ENCODE measurements at places on chromosomes 7 and 10.
A peak's percentile ranks its signal among the peaks of the same experiment; 100 is the strongest.

- no peak for DNase-seq
Measured at GRCh38 chr7:28395831-28396230, 16.5 kb upstream of the CREB5 start.

DNA sequence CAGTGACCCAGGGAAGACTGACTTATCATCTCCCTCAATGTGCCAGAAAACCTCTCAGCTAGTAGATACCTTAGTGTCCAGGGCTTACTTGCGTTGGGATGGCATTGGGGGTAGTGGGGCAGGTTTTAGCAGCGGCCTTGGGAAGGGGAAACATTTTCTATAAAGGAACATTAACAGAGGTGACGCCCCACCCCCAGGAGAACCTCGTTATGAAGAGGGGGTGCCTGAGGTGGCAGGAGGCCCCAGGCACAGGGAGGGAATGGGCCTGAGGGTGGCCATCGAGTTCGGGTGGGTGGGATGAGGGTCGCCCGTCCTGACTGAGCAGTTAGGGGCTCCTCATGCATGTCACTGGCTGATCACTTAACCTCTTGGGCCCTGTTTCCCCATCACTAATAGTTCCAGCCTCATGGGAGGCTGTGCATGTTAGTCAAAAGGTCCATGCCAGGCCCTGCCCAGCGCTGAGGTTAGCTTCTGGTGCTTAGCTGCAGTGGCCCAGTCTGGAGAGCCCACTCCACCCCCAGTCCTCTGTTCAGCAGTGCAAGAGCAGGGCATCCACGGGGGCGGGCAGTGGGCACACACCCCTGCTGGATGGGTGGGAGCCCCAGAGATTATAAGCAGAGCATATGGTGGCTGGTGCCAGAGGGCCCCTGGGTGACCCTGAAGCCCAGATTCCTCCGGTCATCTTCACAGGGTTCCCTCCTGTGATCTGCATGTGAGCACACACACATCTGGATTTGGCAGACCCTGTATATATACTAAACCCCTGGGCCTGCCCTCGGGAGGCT lies 27.0 kb downstream of the UNC5B start:
- no peak for DNase-seq

- no peak for DNase-seq
Measured at GRCh38 chr7:36598054-36598674, 126.1 kb downstream of the AOAH start.

- no peak for DNase-seq
Measured at GRCh38 chr10:132302421-132303310, 5.1 kb downstream of the STK32C start.

DNA sequence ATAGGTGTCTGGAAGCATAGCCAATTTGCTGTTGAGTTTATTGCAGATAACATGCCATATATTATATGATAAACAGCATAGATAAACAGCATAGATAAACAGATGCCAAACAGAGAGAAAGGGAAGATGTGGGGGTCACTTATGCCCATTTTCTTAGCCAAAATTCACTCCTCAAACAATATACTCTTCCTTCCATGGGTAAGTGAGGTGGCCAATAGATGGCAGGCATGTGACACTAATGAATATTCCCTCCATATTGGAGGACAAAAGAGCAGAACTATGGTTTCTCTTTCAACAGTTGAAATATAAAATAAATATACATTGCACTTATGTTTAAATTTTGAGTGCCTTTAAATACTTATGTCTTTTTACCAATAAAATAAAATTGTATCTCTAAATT lies 1212.8 kb downstream of the REEP3 start:
- DNase-seq = no peak

GRCh38 chr10:3783316-3783681 lies 1.7 kb downstream of the KLF6 start:
- peak; percentile 85 for DNase-seq

GRCh38 chr7:112566442-112567324 lies 85.9 kb downstream of the LSMEM1 start:
- DNase-seq = no peak

GRCh38 chr10:21399392-21400035 lies 126.0 kb downstream of the SKIDA1 start:
- peak; percentile 78 for DNase-seq

- DNase-seq = no peak
Measured at GRCh38 chr7:4958477-4959301, at the start of gene MMD2. Gene MMD2, minus strand, starts transcription at chr7:4959187. Its CDS starts 170 bp downstream, at chr7:4959017.

DNA sequence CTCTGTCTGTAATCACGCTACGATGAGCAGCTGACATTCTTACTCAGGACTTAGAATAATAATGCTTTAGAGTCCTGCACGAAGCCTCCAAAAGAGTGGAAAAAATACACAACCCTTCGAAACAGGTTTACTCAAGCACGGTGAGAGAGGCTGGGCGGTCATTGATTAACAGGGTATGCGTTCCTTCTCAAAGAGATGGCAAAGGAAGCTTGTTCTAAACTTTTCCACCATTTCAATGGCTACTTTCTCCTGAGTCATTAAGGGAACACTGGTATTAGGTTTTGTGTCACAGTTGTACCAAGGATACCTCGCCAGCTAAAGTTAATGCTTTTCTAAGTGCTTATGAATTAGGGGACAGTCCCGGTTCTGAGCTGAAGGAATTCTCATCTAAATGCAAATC lies 141.9 kb upstream of the RHEB start:
- DNase-seq = no peak

DNA sequence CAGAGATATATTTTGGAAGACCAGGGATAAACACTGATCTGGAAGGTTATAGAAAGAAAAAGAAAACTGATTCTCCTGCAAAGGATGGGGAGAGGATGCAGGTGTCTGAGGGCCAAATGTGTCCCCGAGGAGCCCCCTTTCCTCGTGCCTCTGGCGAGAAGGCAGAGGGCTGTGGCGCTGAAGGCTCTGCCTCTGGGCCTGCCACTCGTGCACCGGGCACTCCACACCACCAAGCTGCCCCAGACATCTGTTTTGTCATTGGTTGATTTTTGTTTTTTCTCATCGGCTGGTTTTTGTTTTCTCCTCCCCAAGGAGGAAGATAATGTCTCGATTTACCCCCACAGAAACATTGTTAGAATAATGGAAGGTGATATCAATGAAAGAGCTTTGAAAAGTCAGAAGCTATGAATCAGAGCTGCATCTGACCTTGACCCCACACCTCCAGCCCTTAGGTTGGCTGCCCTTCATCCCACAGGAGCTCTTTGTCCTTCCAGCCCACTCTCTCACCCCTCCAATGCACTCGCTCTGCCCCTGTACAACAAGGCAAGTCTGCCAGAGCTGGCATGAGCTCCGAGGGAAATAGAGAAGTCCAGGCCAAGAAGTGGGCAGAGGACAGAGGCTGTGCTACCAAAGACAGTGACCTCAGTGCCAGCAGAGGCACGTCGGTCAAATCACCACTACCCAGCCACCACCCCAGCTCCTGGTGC lies 124.8 kb downstream of the TCERG1L start:
- no peak for DNase-seq

- DNase-seq = peak; percentile 63
Measured at GRCh38 chr7:18590744-18591340, 95.3 kb downstream of the HDAC9 start.
